ENCODE measurements at places on chromosomes 1 and 21.
A peak's percentile ranks its signal among the peaks of the same experiment; 100 is the strongest.

DNA sequence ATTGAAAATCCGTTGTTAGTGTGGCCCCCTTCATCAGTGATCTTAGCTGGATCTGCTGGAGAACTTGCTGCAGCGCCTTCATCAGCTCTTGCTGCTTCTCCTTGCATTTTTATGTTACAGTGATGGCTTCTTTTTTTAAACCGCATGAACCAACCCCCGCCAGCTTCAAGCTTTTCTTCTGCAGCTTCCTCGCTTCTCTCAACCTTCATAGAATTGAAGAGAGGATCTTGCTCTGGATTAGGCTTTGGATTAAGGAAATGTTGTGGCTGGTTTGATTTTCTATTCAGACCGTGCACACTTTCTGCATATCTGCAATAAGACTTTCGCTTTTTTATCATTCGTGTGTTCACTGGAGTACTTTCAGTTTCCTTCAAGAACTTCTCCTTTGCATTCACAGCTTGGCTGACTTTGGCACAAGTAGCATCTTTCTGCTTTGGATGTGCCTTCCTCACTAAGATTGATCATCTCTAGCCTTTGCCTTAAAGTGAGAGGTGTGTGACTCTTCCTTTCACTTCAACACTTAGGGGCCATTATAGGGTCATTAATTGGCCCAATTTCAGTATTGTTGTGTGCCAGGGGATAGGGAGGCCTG lies 13.1 kb downstream of the RNF187 start:
- DNase-seq, result no peak

- DNase-seq, result peak; percentile 82
These were observed at the start of gene PHGDH for GRCh38 chr1:119711804-119712341. PHGDH (plus strand) TSS chr1:119711934; CDS start chr1:119712023, 89 bp downstream.

DNA sequence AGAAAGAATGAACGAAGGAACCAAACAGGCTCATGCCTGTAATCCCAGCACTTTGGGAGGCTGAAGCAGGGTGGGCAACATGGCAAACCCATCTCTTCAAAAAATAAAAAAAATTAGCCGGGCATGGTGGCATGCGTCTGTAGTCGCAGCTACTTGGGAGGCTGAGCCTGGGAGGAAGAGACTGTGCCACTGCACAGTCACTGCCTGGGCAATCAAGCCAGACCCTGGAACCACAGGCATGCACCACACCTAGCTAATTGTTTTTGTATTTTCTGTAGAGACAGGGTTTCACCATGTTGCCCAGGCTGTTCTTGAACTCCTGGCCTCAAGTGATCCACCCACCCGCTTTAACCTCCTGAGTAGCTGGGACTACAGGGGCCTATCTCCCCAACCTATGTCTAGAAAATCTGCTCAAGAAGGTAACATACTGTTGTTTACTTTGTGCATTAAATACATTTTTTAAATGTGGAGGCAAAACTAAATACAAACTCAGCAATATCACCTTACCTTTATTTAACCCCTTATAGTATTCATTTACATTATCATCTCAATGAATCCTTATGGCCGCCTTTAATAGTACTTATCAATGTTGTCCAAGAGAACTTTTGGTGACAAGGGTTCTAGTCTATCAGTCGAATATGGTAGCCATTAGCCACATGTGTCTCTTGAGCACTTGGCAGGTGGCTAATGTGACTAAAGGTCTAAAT lies 2.7 kb downstream of the KHDC4 start:
- no peak for DNase-seq

- no peak for DNase-seq
These were observed 98.7 kb upstream of the C8B start for GRCh38 chr1:57064379-57065140.

DNA sequence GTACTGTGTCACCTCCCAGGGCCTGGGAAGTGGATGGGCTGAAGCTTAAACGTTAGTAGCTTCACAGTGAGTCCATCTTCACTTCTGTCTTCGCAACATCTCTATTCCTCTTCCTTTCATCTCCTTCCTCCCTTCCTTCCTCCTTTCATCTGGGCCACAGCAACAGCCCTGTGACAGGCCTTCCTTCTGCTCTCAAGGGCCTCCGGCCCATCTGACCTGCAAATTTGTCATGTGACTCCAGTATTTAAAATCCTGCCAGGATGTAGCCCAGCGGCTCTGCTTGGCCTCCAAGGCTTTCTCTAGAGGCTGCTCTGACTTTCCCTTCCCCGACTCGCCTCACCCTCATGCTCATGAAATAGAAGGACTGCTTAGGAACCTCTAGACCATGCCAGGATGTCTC lies 10.9 kb upstream of the BATF3 start:
- no peak for DNase-seq

DNA sequence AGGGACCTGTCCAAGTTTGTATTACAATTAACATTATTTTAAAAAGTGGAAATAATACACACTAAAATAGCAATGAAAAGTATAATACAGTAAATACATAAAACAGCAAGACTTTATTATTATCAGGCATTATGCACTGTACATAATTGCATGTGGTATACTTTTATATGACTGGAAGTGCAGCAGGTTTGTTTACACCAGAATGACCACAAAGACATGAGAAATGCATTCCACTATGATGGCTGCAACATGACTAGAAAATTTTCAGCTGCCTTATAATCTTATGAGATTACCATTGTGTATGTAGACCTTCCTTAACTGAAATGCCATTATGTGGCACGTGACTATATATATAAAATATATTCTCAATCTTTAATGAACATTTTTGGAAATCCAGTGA lies 1699.6 kb downstream of the KCNT2 start:
- no peak for DNase-seq

DNA sequence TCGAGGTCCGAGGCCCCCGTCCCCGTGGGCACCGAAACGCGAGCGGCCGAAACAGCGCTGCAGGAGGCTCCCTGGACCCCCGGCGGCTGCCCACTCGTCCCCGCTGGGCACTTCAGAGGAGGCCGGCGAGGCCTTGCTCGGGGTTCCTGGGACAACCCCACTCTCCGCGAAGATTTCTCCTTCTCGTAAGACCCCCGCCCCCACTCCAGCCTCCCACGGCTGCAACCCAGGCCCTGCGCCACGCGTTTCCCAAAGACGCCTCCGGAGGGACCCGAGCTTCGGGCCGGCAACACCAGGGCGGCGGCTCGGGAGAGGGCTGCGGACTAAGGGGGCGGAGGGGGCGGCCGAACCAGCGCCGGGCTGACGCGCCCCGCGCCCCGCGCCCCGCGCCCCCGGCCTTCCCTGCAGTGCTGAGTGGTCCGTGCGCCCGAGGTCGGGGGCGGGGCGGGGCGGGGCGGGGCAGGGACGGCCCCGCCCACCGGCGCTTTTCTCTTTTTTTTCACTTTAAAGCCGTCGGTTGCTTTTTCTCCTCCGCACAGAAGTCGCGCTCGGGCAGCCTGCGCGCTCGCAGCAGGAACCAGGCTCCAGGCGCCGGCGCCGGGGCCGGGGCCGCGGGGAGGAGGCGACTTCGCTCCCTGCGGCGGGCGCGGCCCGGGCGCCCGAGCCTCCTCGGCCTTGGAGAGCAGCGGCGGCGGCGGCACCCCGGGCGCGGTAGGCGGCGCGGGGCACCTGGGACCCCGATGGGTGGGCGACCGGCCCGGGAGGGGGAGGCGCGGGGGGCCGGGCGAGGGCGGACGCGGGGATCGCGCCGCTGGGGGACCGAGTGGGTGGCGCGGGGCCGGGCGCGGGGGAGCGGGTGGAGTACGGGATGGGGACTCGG lies at the start of gene SPSB1:
Gene SPSB1 (plus strand): TSS at position 534 of the 880 bp plus-strand sequence. CDS start 62,998 bp downstream, outside the sequence.
- DNase-seq, result peak; percentile 56

DNA sequence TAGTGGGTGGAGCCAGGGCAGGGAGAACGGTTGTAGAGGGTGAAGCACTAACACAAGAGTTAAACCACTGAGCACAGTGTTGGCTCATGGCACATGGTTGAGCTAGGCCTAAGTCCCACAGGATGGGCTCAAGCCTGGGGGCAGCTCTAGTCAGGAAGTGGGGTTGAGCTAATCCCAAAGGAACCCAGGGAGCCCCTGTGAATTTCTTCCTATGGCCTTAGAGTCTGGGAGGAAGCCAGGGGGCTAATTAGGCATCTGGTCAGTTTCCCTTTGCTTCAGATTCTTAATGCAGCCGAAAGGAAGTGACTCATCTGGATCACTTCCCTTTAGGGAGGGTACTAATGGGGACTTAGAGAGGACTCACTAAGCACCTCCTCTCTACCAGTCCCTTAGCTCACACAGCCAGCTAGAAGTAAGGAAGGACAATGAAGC lies 10.1 kb downstream of the CFAP45 start:
- DNase-seq, result peak; percentile 81

DNA sequence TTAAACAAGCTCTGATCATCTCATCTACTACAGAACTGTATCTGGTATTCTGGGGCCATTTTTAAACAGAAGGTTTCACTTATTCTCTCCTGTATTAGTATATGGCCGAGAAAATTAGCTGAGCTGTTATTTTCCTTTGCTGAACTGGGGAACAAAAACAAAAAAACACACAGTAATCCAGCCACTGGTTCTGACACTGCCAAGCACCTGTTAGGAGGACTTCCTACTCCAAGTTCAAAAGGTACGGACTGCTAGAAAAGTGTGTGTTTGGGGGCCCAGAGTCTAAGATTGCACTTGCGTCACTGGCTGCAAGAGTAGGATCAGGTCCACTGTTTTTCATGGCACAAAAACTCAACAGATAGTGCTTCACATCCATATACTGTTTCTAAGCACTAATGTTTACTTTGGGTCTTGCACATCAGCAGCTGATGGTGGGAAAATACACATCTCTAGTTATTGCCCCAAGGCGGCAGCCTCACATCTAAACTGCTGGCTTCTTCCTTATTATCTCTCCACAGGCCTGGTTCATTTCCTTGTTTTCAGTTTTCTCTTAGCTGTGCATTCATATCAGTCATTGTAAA lies 226.1 kb downstream of the FGGY start:
- no peak for DNase-seq

DNA sequence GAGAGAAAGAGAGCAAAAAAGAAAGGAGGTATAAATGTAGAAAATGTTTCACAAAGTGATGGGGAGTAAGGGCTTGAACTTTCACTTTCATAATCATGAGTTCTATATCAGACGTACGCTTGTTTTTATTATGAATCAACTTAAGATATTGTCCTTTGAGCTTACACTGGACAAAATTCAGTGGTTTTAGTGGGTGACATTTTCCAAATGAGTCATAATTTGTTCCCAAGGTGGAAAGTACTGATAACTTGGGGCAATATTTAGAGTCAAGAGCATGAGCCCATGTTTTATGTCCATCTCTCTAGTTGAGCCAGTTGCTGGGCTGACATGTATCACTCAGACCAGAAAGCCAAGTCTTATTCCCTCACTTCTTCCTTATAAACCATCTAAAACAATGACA lies 161.6 kb downstream of the CHRM3 start:
- DNase-seq, result no peak

- no peak for DNase-seq
These were observed 14.4 kb upstream of the OR2T10 start for GRCh38 chr1:248611883-248612414.

DNA sequence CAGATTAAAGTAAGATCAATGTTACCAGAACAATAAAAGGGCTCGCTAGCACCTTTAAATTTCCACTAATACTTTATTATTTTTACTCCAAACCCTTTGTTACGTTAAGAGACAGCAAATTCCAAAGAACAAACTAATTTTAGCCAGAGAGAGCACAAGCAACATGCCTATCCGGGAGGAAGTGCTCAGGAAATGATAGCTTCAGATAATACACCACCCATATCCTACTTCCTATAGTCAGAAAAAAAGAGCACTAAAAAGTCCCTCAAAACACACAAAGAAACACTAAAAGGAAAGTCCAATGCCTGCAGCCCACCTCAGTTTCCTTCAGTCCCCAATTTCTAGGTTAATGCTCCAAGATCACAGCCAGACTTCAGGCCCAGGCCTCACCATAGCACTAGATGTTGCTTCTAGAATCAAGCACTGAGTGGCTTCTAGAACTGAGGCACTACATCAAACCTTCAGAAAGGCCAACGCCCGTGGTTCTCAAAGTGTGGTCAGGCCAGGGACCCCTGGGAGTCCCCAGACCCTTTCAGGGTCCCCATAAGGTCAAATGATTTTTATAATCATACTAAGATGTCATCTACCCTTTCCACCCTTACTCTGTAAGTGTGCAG lies 142.6 kb downstream of the PSMG1 start:
- no peak for DNase-seq

DNA sequence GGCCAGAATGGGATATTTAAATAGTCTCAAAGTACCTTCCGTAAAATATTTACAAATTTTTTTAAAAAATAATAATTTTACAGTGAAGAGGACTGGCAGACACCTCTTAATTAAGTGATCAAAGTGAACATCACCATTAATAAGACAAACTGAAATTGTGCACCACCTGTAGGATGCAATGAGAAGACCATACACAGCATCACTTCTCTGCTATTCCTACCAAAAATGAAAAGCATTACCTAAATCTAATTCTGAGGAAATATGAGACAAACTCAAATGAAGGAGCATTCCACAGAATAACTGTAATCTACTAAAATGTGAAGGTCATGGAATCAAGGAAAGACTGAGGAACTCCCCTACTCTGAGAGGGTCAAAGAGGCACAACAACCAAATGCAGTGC lies 68.2 kb upstream of the PRDX6 start:
- no peak for DNase-seq

- no peak for DNase-seq
These were observed 31.4 kb upstream of the TMEM61 start for GRCh38 chr1:54949053-54949452.

- no peak for DNase-seq
These were observed 427.7 kb upstream of the RUNX1 start for GRCh38 chr21:35476621-35477395.

DNA sequence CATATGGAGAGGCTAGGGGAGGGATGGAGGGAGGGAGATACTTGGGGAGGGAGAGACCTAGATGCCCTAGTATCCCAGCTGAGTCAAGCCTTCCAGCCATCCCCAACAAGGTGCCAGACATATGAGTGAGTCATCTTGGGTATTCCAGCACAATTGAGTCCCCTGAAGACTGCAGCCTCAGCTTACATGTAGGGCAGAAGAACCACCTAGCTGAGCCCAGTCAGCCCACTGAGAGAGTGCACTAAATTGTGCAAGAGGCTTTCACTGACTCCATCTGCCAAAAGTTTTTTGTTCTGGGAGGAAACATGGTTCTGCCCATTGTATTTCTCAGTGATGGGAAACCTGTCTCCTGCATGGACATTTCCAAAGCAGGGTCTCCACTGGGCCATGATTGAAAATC lies 76.4 kb downstream of the FOXD2 start:
- DNase-seq, result no peak

GRCh38 chr1:35122311-35122710 lies 43.1 kb downstream of the ZMYM1 start:
- DNase-seq, result no peak

GRCh38 chr1:116514708-116515525 lies 55.9 kb downstream of the CD58 start:
- no peak for DNase-seq

DNA sequence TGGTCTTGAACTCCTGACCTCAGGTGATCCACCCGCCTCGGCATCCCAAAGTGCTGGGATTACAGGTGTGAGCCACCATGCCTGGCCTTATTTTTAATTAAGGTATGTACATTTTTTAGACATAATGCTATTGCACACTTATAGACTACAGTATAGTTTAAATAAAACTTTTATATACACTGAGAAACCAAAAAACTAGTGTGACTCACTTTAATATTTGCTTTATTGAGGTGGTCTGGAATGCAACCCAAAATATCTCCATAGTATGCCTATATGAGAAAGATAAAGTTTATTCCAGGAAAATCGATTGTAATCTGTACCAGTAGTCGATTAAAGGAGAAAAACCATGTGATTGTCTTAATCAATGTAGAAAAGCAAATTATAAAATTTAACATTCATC lies 85.5 kb upstream of the ERRFI1 start:
- no peak for DNase-seq

All from amniotic stem cell (primary cell).